Left lobe of liver (tissue), 2 donors: ENCODE measurements at places on chromosomes 13 and 19. TPM values are rescaled to one million over a fixed set of nuclear protein-coding genes. Genes with fewer than 3 reads are reported as not detected.

FOSB gene
- total RNA-seq = 0.35 TPM

ZNF208 gene
- 0.70 TPM for total RNA-seq

COX7A1 gene
- 3.9 TPM for total RNA-seq

ATP4B gene
- not detected for total RNA-seq

LILRA6 gene
- 0.75 TPM for total RNA-seq

ERICH6B gene
- not detected for total RNA-seq

CACNG6 gene
- total RNA-seq = not detected

REEP6 gene
- total RNA-seq = 118 TPM

SULT2A1 gene
- 347 TPM for total RNA-seq

CPB2 gene
- 607 TPM for total RNA-seq

SCEL gene
- not detected for total RNA-seq

MYO1F gene
- 9.5 TPM for total RNA-seq

FAM83E gene
- total RNA-seq = 0.18 TPM

MARK4 gene
- total RNA-seq = 17.5 TPM

ATP1A3 gene
- total RNA-seq = 0.10 TPM

ZNF491 gene
- 1.3 TPM for total RNA-seq

C19orf38 gene
- total RNA-seq = 0.96 TPM

PLA2G4C gene
- 4.5 TPM for total RNA-seq

BRSK1 gene
- 0.55 TPM for total RNA-seq

C19orf73 gene
- 2.2 TPM for total RNA-seq

KIR3DL2 gene
- not detected for total RNA-seq

RFPL4AL1 gene
- total RNA-seq = not detected

CYP4F12 gene
- total RNA-seq = 98.6 TPM

SPRY2 gene
- 11.3 TPM for total RNA-seq

EID2B gene
- total RNA-seq = 0.43 TPM

LAIR1 gene
- total RNA-seq = 3.1 TPM

DMKN gene
- 2.0 TPM for total RNA-seq

ZNF562 gene
- total RNA-seq = 10.1 TPM

NLRP7 gene
- not detected for total RNA-seq

COL5A3 gene
- 24.3 TPM for total RNA-seq

SMIM24 gene
- total RNA-seq = 10.8 TPM

PALM gene
- total RNA-seq = 6.6 TPM

CALR3 gene
- not detected for total RNA-seq

PDX1 gene
- total RNA-seq = 0.70 TPM
